ENCODE measurements at places on chromosomes 3 and 15. TPM values are rescaled to one million over a fixed set of nuclear protein-coding genes. Genes with fewer than 3 reads are reported as not detected.

DNA sequence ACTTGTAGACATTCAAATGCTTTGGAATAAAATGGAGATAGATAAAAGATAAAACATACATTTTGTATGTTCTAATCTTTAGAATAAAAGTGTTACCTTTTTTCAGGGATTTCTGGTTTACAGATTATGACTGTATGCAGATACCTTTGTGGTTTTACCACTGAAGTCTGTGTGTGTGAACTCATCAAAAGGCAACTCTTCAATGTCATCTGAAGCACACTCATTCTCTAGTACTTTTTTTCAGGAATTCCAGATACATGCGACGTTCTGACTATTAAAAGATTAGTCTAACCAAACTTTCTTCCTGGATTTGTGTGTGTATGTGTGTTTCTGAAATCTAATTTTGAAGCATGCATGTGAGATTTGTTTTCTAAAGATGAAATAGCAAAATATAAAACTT is 188.6 kb downstream of the NLGN1 start:
- no peak for DNase-seq

The FAM81A gene
- total RNA-seq = 5.0 TPM

The EEFSEC gene
- 8.6 TPM for total RNA-seq

The LRRIQ4 gene
- total RNA-seq = not detected

DNA sequence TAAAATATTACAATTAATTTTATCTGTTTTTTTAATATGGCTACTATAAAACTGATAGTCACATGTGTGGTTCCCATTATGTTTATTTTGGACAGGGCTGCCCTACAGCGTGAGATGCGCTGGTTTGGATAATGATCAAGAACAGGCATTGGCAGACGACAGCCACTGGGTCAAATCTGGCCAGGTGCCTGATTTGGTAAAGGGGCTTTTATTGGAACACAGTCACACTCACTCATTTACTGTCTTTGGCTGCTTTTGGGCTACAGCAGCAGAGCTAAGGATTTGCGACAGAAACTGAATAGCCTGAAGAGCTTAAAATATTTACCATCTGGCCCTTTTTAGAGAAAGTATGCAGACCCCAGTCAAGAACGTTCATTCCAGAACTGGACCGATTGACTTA is 724.2 kb upstream of the CFAP20DC start:
- DNase-seq = no peak

DNA sequence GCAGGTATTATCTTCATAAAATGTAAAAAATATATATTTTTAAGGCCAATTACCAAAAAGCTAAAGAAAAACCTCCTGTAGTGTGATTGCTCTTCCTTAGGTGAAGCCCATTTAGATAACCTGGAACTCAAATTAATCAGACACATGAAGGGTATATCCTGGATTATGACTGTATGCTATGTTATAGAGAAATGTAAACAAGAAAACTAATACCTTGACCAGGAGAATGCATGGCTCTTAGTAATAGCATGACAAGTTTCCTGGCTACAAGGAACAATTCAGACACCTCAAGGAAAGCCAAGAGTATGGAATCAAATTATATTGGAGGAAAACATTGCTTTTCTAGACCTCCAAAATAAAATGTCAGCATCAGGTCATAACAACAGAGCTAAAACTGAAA is 14.0 kb upstream of the CFAP161 start:
- DNase-seq = no peak

The SLC22A14 gene
- total RNA-seq = not detected

The ST8SIA2 gene
- total RNA-seq = 1.8 TPM

The MNS1 gene
- 3.0 TPM for total RNA-seq

The PLA2G4F gene
- total RNA-seq = not detected

DNA sequence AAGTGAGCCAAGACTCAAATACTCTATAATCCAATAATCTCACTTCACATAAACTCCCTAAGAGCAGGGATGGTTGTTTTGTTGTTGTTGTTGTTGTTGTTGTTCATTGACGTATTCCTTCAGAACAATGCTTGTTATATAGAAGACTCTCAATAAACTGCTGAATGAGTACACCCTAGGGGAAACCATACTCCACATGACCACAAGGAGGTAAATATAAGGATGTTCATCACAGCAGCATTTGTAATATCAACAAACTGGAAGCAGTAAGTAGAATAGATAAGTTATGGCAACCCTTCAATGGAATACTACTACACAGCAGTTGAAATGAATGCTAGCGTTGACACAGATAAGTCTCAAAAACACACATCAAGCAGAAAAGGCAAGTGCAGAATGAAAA is 62.4 kb upstream of the STIMATE start:
- no peak for DNase-seq

GRCh38 chr3:179828738-179829137 is 175.9 kb downstream of the USP13 start:
- DNase-seq = no peak

- DNase-seq = peak; percentile 79
These were observed 3.0 kb downstream of the ALCAM start for GRCh38 chr3:105369500-105370371.

DNA sequence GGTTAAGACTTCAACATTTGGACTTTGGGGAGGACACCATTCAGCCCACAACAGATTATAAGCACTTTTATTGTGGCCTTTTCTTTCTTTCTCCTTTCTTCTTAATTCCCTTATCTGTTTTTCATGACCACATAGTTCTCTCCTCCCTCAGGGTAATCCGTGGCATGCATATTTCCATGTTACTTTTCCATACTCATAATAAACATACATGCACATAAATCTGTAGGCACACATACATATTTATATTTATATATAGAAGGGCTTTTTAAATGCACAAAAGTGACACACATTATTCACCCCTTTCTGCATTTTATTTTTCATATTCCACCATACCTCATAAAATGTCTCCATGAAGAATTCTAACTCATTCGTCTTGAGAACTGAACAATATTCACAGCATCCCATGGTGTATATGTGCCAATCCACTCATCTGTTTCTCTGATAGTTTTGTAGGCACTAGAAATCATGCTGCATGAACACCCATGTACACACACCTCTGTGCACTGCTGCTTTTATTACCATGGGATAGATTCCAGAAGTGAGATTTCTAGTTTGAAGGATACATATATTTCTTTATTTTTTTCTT is 38.1 kb upstream of the GADL1 start:
- DNase-seq = no peak

- DNase-seq = no peak
These were observed 193.1 kb downstream of the XXYLT1 start for GRCh38 chr3:195077611-195078540.

GRCh38 chr15:73232776-73233175 is 136.0 kb downstream of the HCN4 start:
- no peak for DNase-seq

- DNase-seq = no peak
These were observed 128.9 kb downstream of the KLF13 start for GRCh38 chr15:31455499-31455898.

The SLC6A11 gene
- not detected for total RNA-seq

DNA sequence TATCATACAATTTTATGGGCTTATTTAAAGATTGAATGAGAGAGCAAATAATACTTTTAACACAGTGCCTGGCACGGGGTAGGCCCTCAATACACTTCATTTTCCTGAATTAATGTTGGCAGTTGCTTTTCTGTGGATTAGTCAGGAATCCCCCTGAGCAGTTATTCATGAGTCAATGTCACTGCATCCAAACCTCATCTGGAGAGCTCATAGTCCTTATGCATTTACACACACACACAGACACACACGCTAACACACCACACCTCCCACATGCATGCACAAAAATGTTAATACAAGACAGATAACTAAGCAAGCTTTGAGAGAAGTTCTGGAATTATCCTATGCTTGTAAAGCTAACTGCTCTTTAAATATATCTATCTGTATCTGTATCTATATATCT is 34.0 kb upstream of the TNFAIP8L3 start:
- no peak for DNase-seq

- DNase-seq = no peak
These were observed 3.5 kb downstream of the B3GALNT1 start for GRCh38 chr3:161101609-161102008.
